ENCODE measurements at places on chromosomes 1 and 21.

- no peak for DNase-seq
Measured at GRCh38 chr21:34215911-34216717, 142.7 kb downstream of the MRPS6 start.

DNA sequence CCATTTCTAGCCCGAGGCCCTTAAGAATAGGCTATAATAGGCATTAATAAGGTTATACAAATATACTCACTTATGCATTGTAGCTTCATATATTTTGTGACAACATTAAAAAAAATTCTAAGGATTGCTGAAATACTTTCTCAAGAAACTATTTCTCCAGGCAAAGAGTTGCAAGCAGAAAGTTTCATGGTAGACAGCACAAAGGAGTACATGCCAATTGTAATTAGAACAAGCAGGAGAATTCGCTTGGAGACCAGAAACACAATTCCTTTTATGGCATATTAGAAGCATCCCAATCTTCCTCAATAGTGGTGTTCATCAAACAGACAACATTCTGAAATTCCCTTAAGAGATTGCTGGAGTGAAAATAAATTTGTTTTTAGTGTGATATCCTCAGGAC lies 122.8 kb downstream of the CRB1 start:
- no peak for DNase-seq

DNA sequence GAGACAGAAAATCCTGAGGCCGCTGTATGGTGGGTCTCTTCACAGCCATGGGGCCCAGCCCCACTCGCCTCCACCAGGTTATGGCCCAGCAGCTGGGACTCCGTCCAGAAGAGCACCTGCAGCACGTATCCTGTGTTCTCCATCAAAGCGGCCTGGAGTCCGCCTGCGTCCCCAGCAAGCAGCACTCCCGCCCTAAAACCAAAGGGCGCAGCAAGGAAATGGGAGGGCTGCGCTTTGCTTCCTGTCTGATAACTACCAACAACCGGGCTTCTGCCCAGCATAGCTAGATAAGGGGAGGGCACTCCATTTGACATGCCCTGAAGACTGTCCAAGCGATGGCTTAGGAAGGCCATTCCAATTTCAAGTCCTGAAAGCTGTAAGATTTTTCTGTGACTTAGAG lies 119.9 kb downstream of the KCNJ15 start:
- no peak for DNase-seq

DNA sequence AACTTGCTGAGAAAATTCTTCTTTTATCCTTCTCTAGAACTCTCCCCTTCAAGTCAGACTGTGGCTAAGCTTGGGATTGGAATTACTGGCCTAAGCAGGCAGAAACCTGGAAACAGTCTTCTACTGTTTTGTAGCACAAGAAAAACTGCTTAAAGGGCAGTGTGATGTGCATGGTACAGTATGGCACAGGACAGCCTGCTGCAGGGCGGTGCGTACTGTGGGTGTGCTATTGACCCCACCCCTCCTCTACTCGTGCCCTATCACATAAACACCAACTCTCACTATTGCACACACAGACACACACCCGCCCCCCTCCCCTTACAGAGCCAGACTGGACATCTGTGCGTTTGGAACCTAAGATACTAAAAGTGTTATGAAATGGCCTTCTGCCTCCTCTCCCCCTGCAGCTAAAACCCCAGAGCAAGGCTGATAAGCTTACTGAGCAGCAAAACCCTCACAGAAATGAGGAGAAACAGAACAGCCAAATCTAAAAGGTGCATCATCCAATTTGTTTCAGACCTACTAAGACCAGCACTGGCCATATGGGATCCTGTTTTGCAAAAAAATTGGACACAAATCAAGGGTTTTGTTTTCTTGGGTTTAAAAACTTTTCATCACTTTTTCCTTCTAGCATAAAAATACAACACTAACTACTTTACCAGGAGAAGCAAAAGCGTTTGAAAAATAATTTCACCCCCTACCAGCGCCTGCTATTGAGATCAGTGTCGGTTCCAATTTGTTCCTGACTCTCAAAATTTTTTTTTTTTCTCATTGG lies 355.8 kb upstream of the LYPLAL1 start:
- no peak for DNase-seq

GRCh38 chr1:239772446-239772845 lies 319.2 kb upstream of the FMN2 start:
- DNase-seq = no peak

DNA sequence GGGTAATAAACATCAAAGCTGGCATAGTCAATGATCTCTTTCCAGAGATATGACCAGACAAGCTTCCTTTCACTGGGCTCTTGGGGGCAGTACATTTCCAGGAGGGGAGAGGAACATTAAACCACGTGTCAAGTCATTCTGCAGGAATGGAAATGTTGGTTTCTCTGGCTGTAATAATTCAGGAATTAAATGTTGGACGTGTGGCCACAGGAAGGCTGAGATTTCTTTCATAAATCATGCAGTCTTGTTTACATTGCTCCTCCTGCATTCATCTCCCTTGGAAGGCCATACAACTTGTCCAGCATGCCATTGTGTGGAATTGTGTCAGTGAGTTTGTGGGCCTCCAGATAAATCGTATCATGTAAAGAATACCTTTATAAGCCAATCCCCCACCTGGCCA lies 259.2 kb downstream of the ADGRL2 start:
- DNase-seq = no peak

DNA sequence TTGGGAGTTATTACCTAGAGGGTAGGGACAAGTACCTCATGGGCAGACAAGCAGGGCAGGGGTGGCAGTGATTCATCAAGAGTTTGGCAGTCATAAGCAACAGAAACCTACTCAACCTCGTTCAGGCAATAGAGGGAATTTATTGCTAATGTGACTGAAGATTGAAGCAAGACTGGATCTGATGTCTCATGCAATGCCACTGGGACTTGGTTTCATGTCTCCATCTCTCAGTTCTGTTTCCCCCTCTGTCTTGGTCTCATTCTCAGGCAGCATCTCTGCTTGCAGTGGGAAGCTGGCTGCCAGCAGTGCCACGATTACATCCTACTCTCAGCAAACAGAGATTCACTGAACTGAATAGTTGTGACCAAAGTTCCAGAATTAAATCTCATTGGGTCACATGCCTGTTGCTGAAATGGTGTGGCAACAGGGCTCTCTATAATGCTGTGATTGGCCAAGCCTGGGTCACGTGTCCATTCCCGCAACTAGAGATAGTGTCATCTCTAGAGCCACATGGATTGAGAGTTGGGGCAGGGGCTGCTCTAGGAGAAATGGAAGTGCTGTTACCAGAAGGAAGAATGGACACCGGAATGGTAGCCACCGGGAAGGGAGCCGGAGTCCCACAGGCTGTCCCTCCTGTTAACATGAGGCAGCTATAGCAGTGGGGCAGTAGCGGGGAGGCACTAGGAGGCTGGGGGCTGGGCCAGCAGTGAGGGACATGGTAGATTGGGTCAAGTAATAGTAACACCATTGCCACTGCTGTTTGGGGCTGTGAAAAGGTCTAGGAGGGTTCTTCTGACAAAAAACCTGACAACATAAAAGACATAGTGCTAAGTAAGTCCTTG lies 3.9 kb upstream of the CDC42 start:
- no peak for DNase-seq

DNA sequence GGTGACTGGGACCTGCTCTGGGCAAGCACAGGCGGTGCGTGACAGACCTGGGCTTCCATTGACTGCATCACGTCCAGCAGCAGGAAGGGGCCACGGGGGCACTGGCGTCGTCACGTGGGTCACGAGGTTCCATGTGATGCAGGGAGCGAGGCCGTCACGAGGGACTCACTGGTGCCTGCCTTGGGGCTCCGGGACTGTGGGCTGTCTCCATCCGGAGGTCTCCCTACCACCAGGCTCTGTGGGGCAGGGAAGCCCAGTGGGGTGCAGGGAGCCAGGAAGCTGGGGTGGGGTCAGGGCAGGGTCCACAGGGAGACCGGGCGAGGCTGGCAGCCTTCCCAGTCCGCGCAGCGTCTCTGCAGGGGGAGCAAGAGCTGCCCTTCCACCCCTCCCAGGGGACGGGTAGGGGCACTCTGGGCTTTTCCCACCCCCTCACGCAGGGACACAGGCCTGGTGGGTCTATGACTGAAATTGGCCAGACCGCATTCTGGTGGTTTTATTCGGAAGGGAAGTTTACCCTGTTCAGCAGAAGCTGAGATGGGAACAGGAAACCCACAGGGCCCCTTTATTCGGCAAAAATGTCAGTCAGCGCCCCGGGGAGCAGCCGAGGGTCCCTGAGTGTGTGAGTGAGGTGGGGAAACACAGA lies 416 bp upstream of the TNFRSF14 start:
- DNase-seq = peak; percentile 61

GRCh38 chr21:38661197-38661871 lies 144.4 kb upstream of the ETS2 start:
- DNase-seq = no peak

- no peak for DNase-seq
Measured at GRCh38 chr1:236952246-236953003, 51.8 kb downstream of the MT1HL1 start.

- DNase-seq = no peak
Measured at GRCh38 chr1:19110257-19110927, 99.7 kb downstream of the UBR4 start.

DNA sequence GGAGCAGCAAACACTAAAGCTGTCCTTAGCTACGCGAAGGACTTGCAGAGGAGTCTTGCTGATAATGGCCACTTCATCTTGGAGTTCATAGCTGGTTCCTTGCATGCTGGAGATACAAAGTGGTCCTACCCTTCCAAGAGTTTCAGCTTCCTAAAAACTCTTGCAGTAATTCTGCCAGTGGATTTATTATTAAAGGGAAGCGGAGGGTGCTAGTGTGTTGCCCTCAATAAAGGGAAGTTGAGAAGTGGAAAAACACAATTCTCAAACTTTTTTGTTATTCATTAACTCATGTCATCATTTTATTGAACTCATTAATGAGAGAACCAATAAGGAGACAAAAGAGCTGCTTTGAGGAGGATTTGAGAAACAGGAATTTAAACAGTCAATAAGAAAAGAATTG lies 6.5 kb upstream of the HAPLN2 start:
- DNase-seq = no peak

- DNase-seq = no peak
Measured at GRCh38 chr1:224407571-224408293, 26.9 kb downstream of the WDR26 start.

GRCh38 chr1:156491151-156491949 lies 9.2 kb downstream of the MEF2D start:
- no peak for DNase-seq

DNA sequence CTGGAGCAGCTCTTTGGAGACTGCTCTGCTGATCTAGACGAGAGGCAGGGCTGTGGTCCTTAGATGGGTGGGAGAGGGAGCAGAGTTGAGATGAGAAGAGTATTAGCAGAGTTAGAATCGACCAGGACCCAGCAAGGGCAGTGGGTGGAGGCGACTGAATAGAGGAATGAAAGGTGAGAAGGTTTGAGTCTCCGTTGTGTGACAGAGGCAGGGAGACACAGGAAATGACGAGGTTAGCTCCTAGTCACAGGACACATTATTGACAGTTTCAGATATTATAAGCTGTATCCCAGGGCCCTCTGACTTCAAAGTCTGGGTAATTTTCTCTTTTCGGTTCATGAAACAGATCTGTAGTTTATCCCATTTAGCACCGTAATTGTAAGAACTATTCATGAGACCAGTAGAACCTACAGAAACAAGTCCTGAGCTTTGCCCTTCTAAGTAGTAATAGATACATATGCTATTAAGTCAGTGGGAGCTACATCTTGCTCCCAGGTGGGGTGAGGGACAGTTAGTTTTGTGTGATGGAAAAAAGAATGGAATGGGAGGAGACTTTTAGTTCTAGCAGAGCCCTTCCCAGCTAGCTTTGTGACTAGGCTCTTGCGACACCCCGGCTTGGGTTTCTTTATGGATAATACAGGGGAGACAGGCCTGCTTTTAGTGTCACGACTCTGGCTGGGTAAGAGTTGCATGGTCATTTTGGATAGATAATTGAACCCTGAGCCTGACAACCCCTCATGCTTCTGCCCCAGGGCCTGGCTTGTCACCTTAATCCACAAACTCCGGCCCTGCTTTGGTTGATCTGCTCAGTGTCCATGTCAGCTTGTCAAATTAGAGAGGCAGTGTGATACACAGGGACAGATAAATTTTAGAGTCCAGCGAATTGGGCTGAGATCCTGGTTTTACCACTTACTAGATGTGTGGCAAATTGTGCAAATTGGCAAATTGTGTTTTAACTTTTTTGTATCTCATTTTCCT lies 70.2 kb downstream of the UCK2 start:
- DNase-seq = no peak

DNA sequence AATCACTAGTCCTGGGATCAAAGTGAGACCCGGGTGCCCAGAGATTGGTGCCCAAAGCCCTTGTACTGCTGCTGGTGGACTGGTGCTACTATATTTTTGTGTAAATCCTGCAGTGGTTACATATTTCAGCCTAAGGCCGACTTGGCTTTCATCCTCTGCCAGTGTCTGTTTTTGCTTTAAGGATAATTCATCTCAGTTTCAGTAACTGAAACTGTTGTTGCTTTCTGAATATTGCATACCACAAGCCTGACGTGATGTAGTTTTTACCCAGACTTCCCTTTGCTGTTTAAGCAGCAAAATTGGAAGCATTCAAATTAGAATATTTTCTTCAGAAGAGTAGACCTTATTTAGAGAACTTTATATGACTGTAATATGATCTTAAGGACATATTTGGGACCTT lies 341.8 kb downstream of the RYR2 start:
- DNase-seq = no peak
